ENCODE measurements at places on chromosomes 5 and 9.

DNA sequence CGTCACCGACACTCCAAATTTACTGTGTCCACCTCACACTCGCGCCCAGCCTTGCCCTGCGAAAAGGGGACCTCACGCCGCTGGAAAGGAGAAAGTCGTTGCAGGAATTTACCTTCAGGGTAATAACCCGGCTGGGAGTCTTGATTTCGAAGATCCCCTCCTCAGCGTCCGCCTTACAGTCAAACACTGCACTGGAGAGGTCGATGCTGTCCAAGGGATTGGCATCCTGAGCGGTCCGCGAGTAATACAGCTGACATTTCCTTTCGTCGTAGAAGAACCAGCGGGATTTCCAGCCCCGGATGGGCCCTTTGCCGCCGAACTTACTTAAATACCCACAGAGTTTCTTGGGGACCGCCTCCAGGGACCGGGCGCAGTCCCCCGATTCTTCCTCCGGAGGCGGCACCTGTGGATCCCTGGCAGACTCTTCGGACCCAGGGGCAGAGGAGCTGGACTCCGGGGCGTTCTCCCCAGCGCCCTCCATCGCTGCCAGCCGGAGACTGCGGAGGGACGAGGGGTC is 330 bp downstream of the TBC1D2 start:
- H3K27me3 ChIP-seq: no peaks in the 10 kb centered on the region
- peaks cover 24% of the 10 kb centered on the region for H3K4me1 ChIP-seq
- peaks cover 3% of the 10 kb centered on the region for H3K36me3 ChIP-seq
- DNase-seq: peak; percentile 63

DNA sequence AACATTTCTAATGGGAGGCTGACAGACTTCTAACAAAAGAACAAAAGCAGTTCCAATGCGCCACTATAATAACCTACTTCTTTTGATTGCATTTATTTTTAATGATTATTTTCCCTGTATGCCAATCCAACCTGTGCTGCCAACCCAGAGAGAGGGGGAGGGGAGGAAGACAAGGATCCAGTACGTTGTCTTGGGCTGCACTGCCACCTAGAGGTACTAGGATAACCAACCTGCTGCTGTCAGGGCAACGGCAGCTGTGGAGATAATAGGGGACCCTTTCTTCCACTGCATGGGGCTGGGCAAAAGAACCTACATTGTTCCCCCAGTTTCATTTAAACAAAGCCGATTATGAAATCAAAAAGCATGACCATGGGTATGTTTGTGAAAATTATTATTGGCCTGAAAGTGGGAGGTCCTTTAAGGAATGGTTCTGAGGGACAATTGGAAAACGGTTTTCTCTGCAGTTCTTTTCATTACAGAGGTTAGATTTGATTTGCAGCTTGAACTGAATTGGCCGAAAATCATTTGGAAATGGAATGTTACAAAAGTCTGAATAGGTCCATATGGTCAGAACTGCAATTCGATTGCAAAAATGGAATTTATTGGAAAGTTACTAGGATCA is 101.3 kb downstream of the RASEF start:
- H3K27me3 ChIP-seq: no peaks in the 10 kb centered on the region
- H3K4me3 ChIP-seq: no peak overlapping the region
- no peaks in the 10 kb centered on the region for H3K4me1 ChIP-seq
- H3K36me3 ChIP-seq: no peaks in the 10 kb centered on the region
- H3K27ac ChIP-seq: no peak overlapping the region
- peak; percentile 60 for DNase-seq

DNA sequence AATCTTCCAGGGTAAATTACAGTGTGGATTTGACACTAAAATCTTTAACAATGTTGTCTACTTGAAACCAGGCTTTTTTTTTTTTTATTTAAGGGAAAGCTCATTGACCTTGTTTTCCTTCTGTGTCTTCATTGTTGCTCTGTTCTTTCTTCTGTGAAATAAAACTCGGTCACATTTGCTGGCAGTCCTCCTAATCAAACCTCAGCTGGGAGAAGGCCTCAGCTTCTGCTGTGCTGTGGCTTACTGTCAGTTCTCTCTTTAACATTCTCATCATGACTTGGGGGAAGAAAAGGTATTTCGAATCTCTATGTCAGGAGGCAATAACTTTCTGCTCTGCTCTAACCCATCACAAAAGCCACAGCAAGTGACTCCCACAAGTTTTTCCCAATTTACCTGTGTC is 268.9 kb downstream of the ZNF608 start:
- no peaks in the 10 kb centered on the region for H3K4me1 ChIP-seq
- no peaks in the 10 kb centered on the region for H3K36me3 ChIP-seq
- H3K4me3 ChIP-seq: no peak overlapping the region
- DNase-seq: no peak
- H3K27ac ChIP-seq: no peak overlapping the region

DNA sequence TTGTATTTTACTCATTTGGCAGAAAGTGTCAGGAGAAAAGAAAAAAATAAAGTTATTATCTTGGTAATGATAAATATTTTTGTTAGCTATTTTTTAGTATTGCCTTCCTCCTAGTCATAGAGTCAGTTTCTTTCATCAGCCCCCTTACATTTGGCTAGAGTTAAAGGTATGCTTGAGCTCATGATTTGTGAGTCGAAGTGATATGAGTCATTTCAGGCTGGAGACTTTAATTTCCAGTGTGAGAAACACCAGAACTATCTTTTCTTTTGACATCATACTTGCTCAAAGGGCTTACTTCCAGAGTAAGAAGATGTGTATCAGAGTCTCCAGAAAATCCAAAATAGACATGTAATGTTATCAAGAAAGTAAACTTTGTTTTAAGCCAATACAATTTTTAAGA is 746.7 kb upstream of the TYRP1 start:
- no peak overlapping the region for H3K27ac ChIP-seq
- H3K4me1 ChIP-seq: no peaks in the 10 kb centered on the region
- no peaks in the 10 kb centered on the region for H3K27me3 ChIP-seq
- DNase-seq: peak; percentile 14

- H3K4me3 ChIP-seq: no peak overlapping the region
- no peaks in the 10 kb centered on the region for H3K27me3 ChIP-seq
- no peaks in the 10 kb centered on the region for H3K36me3 ChIP-seq
- no peaks in the 10 kb centered on the region for H3K4me1 ChIP-seq
These were observed 18.1 kb upstream of the BOD1 start for GRCh38 chr5:173634465-173634983.

GRCh38 chr5:159610966-159611579 is 280.8 kb upstream of the IL12B start:
- H3K27ac ChIP-seq: no peak overlapping the region
- H3K27me3 ChIP-seq: no peaks in the 10 kb centered on the region
- H3K4me3 ChIP-seq: no peak overlapping the region
- no peaks in the 10 kb centered on the region for H3K4me1 ChIP-seq

DNA sequence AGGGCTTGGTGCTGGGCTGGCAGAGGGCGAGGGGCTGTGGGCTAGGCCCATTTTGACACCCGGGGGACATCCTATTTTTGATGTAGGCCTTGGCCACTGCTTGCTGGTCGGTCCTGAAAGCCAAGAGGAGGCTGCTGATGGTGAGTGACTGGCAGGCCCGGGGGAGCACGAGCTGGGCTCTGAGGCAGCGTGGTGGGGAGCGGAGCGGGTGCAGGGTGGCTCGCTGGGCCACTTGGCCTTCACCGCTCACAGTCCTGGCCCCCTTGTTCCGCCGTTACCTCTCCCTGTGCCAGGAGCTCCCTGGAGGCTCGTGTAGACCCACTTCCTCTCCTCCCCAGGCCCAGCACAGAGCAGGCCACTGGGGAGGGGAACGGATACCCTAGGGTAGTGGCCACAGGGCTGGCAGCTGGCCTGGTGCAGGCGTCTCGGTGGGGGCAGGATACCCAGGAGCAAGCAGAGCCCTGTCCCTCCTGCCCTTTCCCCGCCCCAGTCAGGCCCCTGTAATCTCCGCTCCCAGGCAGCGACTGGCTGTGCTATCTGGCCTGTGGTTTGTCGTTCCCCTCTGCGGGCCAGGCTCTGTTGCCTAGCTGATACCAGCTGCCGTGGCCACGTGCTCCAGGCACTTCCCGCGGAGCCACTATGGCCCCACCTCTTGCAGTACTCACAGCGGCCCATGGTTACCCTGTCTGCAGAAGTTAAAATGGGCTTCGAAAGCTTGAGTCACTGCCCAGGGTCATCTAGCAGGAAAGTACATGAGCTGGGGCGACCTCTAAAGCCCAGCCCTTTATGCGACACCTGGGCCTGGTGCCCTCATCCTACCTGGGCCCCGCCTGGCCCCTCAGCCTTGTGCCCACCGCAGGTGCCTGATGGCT is 11.7 kb upstream of the DOLPP1 start:
- no peak for DNase-seq
- H3K27me3 ChIP-seq: no peaks in the 10 kb centered on the region
- H3K4me3 ChIP-seq: no peak overlapping the region
- H3K27ac ChIP-seq: no peak overlapping the region
- H3K36me3 ChIP-seq: peaks cover 6% of the 10 kb centered on the region
- no peaks in the 10 kb centered on the region for H3K4me1 ChIP-seq

- H3K27me3 ChIP-seq: no peaks in the 10 kb centered on the region
- no peaks in the 10 kb centered on the region for H3K4me1 ChIP-seq
- no peak overlapping the region for H3K4me3 ChIP-seq
These were observed 1152.9 kb upstream of the CDH6 start for GRCh38 chr5:30040488-30041118.

GRCh38 chr5:84602371-84602771 is 217.7 kb upstream of the EDIL3 start:
- no peak overlapping the region for H3K27ac ChIP-seq
- DNase-seq: peak; percentile 30
- H3K4me3 ChIP-seq: no peak overlapping the region
- H3K4me1 ChIP-seq: no peaks in the 10 kb centered on the region

GRCh38 chr5:143101725-143102386 is 301.6 kb downstream of the NR3C1 start:
- no peaks in the 10 kb centered on the region for H3K4me1 ChIP-seq
- H3K36me3 ChIP-seq: no peaks in the 10 kb centered on the region
- DNase-seq: no peak
- no peak overlapping the region for H3K4me3 ChIP-seq
- no peak overlapping the region for H3K27ac ChIP-seq

- H3K4me3 ChIP-seq: no peak overlapping the region
- no peaks in the 10 kb centered on the region for H3K36me3 ChIP-seq
- DNase-seq: no peak
- H3K4me1 ChIP-seq: no peaks in the 10 kb centered on the region
These were observed 42.7 kb downstream of the SYK start for GRCh38 chr9:90844326-90844725.

- H3K4me3 ChIP-seq: peak overlapping the region; percentile 20
- H3K4me1 ChIP-seq: peaks cover 50% of the 10 kb centered on the region
- H3K27ac ChIP-seq: peak overlapping the region; percentile 88
- DNase-seq: peak; percentile 91
- no peaks in the 10 kb centered on the region for H3K27me3 ChIP-seq
- peaks cover under 1% of the 10 kb centered on the region for H3K36me3 ChIP-seq
These were observed 11.0 kb downstream of the TRIO start for GRCh38 chr5:14153932-14154731.

- H3K36me3 ChIP-seq: no peaks in the 10 kb centered on the region
- H3K4me1 ChIP-seq: no peaks in the 10 kb centered on the region
- H3K27ac ChIP-seq: no peak overlapping the region
- DNase-seq: no peak
These were observed 1716.1 kb upstream of the C9orf72 start for GRCh38 chr9:29289365-29289764.

DNA sequence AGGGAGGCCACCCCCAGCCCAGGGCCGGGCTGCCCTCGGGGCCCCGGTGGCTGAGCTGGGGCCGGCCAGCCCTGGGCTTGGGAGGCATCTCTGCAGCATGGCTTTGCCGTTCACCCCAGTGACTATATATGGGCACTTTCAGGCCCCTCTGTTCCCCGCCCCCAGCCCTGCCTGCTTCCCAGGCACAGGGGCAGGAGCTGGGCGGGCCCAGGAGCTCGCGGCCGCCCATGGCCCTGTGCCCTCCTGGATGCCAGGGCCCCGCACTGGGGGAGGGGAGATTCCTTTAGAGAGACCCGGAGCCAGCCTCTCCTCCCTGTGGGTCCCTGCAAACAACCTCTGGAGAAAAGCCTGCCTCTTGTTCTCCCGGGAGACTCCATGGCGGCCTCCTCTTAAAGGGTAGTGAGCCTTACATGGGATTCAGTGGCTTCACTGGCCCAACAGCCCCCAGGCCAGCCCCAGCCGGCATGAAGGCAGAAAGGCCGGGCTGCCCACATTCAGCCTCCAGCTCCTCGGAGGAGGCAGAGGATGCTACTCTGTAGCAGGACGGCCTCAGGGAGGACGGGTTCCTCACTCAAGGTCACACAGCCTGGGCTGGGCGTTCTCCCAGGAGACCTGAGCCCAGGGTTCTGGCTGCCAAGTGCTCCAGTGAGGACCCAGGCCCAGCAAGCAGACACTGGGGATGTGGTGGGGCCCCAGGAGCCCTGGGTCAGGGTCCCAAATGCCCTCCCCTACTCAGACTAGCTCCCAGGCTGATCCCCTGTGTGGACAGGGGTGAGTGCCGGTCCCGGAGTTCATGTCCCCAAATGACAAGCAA is 4.1 kb downstream of the NACC2 start:
- peaks cover 4% of the 10 kb centered on the region for H3K36me3 ChIP-seq
- DNase-seq: peak; percentile 44
- H3K4me1 ChIP-seq: peaks cover 8% of the 10 kb centered on the region
